ENCODE measurements at places on chromosomes 1 and 21.

DNA sequence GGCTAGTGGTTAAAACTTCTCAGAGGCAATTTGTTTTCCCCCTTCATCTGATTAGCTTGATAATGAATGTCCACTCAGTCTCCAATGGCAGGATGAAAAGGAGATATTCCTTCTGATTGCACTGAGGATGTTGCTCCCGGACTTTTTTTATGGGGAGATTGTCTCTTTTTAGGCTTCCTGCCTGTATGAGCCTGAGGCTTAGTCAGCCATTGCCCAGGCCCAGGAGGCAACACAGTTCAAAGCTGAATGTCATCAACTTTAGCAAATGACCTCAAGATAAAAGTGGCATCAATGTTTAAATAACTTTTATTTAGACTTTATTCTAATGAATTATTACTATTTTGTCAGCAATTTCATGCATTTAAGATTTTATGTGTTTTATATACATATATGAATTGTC, 162.9 kb upstream of the PTBP2 start:
- no peak for DNase-seq

- DNase-seq, result no peak
These were observed 1148.8 kb upstream of the ADGRL4 start for GRCh38 chr1:80155371-80155770.

GRCh38 chr21:20329636-20330035, 668.6 kb upstream of the NCAM2 start:
- DNase-seq, result no peak

DNA sequence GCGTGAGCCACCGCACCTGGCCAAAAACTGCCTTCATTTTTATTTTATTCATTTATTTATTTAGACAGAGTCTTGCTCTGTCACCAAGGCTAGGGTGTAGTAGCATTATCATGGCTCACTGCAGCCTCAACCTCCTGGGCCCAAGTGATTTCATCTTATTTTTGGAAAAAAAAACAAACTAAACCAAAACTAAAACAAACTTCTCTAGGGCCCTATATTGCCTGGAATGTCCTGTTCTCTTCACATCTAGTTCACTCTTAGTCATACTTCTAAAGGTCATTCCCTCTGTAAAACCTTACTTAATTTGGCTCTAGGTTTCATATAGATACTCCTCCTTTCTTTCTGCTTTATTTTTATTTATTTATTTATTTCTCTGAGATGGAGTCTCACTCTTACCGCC, 15.6 kb downstream of the RPS27 start:
- no peak for DNase-seq

GRCh38 chr1:98989556-98989907, 15.1 kb downstream of the PLPPR5 start:
- DNase-seq, result no peak

GRCh38 chr1:17671741-17672140, 83.4 kb upstream of the ACTL8 start:
- DNase-seq, result no peak

DNA sequence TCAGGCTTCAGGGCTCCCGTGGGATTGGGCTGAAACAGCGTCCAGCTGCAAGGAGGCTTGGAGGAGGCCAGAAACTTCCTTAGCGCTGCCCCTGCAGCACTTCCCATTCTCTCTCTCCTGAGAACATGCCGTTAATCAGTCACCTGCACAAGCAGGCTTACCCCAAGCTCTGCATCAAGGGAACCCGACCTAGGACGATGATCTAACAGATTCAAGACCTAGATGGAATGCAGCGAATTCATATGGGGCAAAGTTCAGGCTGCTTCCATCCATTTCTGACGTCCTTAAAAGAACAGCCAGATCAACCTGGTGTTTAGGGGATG, 114.1 kb downstream of the ERG start:
- DNase-seq, result no peak

DNA sequence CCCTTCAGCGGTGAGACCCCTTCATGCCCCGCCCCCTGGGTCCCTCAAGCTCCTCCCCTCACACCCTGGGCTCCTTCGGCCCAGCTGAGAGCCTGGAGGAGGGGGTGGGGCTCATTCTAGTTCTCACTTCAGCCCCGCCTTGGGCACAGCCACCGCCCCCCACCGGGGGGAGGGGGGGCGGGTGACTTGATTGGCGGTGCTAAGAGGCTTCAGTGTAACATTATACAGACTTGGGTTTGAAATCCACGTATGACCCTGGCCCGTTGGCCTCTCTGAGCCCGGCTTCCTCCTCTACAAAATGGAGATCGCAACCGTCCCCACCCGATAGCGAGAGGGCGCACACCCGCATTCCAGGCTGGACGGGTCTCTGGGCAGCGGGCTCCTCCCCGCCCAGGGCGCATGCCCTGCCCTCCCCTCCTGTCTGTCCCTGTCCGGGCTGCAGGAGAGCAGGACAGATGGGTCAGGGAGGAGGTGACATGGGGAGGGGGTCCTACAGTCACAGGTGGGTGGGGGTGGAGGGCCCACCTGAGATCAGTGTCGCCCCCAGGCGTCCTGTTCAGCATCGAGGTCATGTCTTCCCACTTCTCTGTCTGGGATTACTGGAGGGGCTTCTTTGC, 5.1 kb downstream of the CLCNKB start:
- DNase-seq, result no peak

DNA sequence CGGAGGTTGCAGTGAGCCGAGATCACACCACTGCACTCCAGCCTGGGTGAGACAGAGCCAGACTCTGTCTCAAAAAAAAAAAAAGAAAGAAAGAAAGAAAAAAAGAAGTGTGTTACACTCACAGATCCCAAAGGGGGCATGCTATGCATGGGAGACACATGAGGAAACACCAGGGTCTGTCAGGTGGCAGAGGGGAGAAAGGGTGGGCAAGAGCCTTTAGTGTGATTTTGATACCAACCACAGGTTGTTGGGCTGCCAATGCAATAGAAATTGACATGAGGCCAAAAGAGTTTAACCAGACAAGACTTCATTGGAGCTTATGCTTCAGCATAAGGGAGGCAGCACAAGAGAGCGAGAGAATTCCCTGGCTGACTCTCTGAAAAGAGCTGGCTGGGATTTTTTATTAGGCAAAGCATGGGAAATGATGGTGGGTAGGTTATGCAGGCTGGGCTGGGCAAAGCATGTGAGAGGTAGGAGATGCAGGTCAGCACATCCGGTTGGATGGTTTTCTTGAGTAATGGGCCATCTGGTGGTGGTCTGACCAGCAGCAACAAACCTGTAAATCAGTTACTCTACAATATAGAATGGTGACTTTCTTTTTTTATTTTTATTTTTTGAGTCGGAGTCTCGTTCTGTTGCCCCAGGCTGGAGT, 11.7 kb upstream of the EXTL1 start:
- no peak for DNase-seq

GRCh38 chr1:164651351-164651951, 92.5 kb downstream of the PBX1 start:
- DNase-seq, result no peak

DNA sequence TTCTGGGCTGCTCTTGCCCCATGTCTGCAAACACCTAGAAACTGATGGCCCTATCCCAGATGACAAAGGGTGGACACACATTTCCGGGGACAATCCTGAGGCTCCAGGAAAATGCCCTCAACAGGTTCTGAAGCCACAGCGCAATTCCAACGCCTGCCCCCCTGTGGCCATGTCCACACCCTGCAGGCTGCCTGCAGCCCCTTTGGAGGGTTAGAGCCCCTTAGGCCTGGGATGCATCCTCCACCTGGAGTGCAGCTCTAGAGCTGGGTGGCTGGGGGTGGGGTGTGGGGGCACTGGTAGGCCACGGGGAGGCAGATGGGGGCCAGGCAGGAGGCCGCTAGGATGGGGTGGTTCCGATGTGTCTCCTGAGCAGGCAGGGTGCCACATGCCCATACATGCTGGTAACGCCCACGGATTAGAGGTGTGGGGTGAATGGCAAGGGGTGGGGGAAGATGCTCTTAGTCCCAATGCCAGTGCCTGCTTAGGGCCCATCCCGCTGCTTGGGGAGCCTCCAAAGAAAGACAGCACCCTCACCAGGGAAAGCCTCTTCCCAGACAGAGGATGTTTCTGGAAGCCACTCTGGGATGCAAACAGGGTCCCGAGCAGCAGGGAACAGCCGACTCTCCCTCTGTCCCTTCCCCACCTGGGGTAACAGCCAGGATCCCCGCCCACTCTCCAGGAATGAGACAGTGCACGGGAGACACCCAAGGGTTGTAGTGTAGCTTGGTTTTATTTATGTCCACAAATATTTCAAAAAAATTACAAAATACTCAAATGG, 34.0 kb downstream of the SLC45A1 start:
- peak; percentile 16 for DNase-seq

GRCh38 chr21:42219606-42220137, 732 bp downstream of the ABCG1 start:
- DNase-seq, result no peak

DNA sequence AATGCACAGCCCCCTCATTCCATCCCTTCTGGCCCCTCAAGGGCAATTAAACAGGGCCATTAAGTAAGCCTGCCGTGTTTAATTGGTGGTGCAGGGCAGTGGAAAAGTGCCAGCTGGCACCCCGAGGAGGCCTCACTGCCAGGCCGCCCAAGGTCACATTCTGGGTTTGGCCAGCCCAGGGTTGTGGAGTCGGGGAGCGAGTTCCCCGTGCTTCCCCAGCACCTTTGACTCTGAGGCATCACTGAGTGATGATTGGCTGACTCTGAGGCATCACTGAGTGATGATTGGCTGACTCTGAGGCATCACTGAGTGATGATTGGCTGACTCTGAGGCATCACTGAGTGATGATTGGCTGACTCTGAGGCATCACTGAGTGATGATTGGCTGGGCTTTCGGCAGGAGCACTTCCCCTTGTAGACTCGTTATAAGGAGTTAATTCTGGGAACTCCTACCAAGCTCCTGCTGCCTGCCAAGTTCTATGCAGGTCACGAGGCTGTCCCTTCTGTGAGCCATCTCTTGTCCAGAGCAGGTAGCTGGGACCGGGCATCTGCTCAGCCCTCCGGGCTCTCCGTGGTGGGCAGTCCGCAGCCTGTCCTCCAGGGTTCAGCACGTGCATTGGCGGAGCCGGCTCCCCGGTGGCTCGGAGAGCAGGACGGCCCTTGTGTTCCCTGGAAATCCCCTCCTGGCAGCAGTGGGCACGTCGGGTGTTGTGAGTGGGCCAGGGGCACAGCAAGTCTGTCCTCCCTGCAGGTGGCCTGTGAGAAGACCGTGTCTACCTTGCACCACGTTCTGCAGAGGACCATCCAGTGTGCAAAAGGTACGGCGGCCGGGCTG, 20.9 kb downstream of the CSTB start:
- no peak for DNase-seq

GRCh38 chr1:40143891-40144575, 17.2 kb upstream of the RLF start:
- peak; percentile 77 for DNase-seq

- no peak for DNase-seq
These were observed 26.2 kb downstream of the HYI start for GRCh38 chr1:43427524-43427923.

GRCh38 chr1:158176399-158176798, 4.3 kb upstream of the CD1D start:
- DNase-seq, result no peak

- no peak for DNase-seq
These were observed 18.9 kb downstream of the CLEC20A start for GRCh38 chr1:178477841-178478240.

GRCh38 chr1:37940299-37940947, 6.4 kb downstream of the INPP5B start:
- no peak for DNase-seq

DNA sequence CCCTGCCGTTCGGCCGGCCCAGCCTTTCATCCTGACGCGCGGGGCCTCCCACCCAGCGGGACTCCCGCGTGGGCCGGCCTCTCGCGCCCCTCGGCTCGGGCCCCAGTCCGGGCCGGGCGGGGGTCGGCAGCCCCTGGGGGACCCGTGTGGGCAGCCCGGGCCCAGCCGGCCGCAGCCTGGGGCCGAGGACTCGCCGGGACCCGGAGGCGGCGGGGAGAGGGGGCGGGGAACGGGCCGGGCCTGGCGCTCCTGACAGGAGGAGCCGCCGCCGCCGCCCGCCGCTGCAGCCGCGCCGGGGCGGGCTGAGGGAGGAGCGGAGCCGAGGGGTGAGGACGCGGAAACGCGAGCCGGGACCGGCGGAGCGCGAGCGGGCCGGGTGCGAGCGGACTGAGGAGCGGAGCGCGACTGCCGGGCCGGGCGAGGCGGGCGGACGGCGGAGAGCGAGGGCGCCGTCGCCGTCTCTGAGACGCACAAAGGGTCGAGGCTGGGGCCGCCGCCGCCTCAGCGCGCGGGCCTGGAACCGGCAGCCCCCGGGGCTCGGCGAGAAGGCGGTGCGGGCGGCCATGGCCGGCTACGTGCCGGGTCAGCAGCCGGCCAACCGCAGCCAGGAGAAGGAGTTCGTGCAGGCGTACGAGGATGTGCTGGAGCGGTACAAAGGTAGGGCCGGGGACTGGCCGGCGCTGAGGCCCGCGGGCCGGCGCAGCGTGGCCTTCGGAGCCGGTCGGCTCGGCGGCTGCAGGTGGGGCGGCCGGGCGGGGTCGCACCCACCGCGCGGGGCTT, 79.1 kb downstream of the NDUFS5 start:
- peak; percentile 57 for DNase-seq

- DNase-seq, result no peak
These were observed 1.7 kb downstream of the ADSS2 start for GRCh38 chr1:244449936-244450508.

GRCh38 chr1:29808141-29808995, 572.0 kb downstream of the PTPRU start:
- no peak for DNase-seq

- DNase-seq, result no peak
These were observed 7.0 kb downstream of the TAS1R2 start for GRCh38 chr1:18852501-18852900.

DNA sequence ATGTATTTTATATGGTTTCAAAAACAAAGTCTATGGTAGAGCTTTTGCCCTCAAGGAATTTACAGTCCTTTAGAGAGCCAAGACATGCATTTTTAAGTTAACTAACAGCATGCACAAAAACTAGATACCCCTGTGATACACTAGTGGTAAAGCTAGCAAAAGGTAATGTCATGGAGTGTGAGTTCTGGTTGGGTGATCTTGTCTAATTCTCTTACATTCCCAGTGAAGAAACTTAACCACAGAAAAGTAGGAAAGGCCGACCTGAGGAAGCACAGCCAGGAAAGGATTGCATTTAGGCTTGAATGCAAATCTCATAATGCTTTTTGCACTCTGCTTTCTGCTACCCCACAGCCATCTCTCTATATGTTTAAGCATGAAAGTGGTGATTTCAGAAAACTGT, 202.2 kb downstream of the ROR1 start:
- DNase-seq, result no peak

DNA sequence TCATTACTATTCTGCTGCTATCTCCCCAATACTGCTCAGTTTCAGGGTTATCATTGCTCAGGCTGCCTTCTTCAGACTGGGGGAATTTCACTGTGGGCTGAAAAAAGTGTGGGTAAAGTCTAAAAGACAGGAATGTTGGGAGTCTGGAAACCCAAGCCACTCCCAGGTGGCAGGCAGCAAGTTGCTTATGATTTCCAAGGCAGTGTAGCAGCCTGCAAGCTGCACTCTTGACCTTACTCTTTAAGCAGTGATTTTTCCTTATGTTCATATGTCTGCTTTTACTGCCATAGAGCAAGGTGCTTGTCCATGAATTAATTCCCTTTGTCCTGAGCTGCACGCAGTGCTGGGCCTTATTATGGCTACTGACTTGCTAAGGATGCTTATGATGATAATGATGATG, 53.1 kb downstream of the PHC2 start:
- no peak for DNase-seq

GRCh38 chr1:244137725-244138124, 86.6 kb downstream of the ZBTB18 start:
- peak; percentile 22 for DNase-seq

- no peak for DNase-seq
These were observed 117.0 kb upstream of the PLD5 start for GRCh38 chr1:242641461-242641860.

All from naive thymus-derived CD8-positive, alpha-beta T cell (primary cell).